Kidney (tissue), 22 donors: ENCODE measurements at places on chromosomes 4 and X. TPM values are rescaled to one million over a fixed set of nuclear protein-coding genes. Genes with fewer than 3 reads are reported as not detected.

Gene RAB9A
- 31.1 TPM for polyA plus RNA-seq

Gene IGFBP7
- polyA plus RNA-seq: 2,157 TPM

Gene USP26
- polyA plus RNA-seq: not detected

Gene ZDHHC15
- 1.7 TPM for polyA plus RNA-seq

Gene C4orf54
- polyA plus RNA-seq: 0.56 TPM

Gene ITM2A
- 28.8 TPM for polyA plus RNA-seq

Gene AKAP4
- not detected for polyA plus RNA-seq

Gene SPATA18
- polyA plus RNA-seq: 5.9 TPM

Gene ZAR1
- not detected for polyA plus RNA-seq

Gene PCDH10
- polyA plus RNA-seq: 0.69 TPM

Gene IGSF1
- polyA plus RNA-seq: 2.0 TPM

Gene HELQ
- 14.3 TPM for polyA plus RNA-seq

Gene XKRX
- polyA plus RNA-seq: not detected

Gene ZNF630
- 3.2 TPM for polyA plus RNA-seq

Gene CT45A2
- polyA plus RNA-seq: not detected

Gene MAGIX
- 34.0 TPM for polyA plus RNA-seq

Gene SPACA5
- polyA plus RNA-seq: not detected

Gene FGF13
- 9.2 TPM for polyA plus RNA-seq

Gene ADH1B
- 38.6 TPM for polyA plus RNA-seq

Gene MID2
- 2.7 TPM for polyA plus RNA-seq

Gene GLOD5
- 12.6 TPM for polyA plus RNA-seq

Gene ATOH1
- not detected for polyA plus RNA-seq

Gene TMPRSS11D
- not detected for polyA plus RNA-seq

Gene CT45A7
- polyA plus RNA-seq: not detected

Gene LRP2BP
- polyA plus RNA-seq: 0.99 TPM

Gene PLP1
- 1.1 TPM for polyA plus RNA-seq

Gene MAGEE1
- polyA plus RNA-seq: 3.0 TPM

Gene RBM46
- not detected for polyA plus RNA-seq

Gene PNMA6F
- not detected for polyA plus RNA-seq

Gene NXF2B
- polyA plus RNA-seq: not detected

Gene GSX2
- not detected for polyA plus RNA-seq

Gene NR0B1
- not detected for polyA plus RNA-seq
